Panc1 (cell line): ENCODE measurements at places on chromosomes 4 and X. TPM values are rescaled to one million over a fixed set of nuclear protein-coding genes. Genes with fewer than 3 reads are reported as not detected.

DNA sequence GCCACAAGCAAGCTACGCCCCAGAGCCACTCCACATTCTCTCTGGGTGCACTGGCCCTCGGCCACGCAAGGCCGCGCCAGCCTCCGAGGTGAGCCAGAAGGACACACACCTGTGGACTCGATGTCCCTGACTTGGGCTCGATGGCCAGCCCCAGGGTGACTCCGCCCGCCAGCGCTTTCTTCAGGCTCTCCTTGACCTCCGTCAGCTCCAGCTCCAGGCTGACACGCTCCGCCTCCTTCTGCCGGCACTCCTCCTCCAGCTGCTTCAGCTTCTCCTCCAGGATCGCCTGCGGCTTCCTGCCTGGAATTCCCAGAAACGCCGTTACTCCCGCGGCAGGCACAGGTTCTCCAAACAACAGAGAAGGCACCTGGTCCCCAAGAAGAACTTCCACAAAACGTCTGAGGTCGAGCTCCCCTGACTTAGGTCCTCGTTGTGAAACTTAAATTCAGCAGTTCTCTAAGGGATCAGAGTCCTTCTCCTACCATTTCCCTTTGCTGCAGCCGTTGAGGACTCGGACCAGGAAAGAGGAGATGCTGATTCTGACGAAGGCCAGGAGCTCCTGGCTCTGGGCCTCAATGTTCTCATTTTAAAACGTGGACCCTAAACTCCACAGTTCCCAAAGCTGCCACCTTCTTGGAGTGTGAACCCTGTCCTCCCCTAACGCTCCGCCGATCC is 166.8 kb downstream of the AFAP1 start:
- DNase-seq: no peak

Gene ESX1
- 2.8 TPM for total RNA-seq

DNA sequence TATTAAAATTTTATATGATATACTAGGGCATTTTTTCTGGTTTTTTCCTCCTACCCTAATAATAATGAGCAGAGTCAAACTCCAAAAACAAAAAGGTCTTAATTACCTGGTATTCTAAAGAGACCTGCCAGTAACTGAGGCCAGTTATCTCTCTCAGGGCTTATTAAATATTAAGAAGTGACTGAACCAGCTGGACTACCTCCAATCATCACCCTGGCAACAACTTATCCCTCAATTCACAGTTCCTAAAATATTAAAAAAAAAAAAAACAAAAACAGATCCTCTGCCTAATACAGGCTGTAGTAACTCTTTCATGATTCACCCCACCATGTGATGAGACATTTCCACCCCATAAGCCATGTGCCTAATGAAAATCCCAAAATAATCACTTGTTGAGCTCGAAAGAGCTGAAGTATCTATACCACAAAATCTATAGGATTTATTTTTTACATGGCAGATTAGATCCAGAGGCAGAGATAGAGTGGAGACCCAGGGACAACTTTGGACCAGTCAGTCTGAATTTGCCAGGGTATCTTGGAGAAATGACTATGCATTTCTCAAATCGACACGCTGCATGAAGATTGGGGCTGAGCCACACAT is 698.0 kb downstream of the FAT4 start:
- DNase-seq: no peak

DNA sequence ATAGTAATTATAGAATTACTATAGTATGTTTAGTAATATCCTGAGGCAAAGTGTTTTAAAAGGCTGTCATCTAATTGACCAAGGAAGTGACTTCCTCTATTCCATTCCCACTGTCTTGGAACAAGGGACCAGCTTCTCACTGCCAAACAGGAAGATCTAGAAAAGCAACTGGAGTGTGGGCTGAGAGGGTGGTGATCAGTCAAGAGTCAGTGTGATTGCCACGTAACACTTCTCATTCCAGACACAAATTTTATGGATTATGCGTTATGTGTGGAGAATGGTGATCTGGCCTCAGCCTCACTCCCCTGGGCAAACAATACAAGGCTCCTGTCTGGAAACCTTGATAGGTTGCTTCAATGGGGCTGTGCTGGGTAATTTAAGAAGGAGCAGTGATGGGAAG is 60.0 kb downstream of the RRAGB start:
- DNase-seq: no peak

- DNase-seq: no peak
Observed at GRCh38 chr4:142512161-142512560, 333.9 kb downstream of the INPP4B start.

- DNase-seq: no peak
Observed at GRCh38 chrX:66625525-66625924, 13.4 kb downstream of the EDA2R start.

DNA sequence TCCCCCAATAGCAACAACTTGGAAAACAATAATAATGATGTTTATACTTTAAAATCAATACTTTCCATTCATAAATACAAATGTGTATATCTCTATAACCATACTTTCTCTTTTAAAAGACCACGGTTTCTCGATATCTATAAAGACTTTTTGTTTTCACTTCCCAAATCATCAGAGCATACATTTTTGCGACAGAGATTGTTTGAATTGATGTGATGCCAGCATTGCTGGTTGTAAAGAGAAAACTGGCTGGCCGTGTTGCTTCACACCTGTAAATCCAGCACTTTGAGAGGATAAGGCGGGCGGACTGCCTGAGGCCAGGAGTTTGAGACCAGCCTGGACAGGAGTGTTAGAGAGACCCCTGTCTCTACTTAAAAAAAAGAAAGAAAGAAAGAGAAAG is 77.6 kb upstream of the ZNF518B start:
- DNase-seq: no peak

DNA sequence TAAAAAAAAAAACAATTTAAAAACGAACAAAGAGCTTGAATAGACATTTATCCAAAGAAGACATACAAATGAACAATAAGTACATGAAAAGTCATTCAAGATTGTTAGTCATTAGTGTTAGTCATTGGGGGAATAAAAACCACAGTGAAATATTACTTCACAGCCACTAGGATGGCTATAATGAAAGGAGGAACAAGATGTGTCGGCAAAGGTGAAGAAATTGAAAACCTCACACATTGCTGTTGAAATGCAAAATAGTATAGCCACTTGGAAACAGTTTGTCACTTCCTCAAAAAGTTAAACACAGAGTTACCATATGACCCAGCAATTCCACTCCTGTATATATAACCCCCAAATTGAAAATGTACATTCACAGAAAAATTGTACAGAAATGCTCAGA is 45.2 kb upstream of the SLC39A8 start:
- DNase-seq: no peak

DNA sequence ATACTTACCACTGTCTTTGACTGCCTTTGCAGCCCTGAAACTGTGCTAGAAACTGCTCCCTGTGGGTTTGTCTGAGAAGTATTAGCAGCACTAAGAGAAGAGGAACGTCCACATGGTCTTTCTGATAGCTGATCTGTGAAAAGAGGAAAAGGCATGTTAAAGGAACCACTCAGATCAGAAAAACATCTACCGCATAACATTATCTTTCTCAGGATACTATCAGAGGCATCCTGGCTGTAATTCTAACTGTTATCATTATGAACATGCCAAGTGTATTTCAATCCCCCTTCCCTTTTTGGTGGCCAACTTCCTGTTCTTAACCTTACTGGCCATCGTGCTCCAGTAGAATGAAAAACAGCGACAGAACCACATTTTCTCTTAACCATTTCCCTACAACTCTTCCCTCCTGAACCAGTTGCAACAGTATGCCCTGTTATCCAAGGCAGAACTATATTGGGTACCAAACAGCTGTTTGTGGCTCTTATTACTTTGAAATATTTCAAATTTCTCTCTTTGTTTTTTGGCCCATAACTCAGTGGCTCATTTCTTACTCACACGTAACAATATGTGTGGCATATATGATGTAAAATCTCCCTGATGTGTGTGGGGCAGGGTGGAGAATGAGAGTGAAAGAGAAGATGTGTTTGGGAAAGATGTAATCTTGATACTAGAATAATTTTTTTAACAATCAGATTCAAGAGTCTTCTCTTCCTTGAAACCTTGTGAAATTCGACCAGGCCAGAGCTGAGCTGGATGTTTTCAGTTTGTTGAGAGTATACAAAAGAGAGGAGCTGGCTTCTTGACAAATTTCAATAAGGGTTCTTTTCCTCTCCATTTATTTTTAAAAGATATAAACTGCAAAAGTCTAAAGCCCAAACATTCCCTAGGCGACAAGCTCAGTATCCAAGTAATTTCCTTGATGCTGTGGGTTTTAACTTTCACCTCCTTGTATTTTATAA is 35.2 kb downstream of the ARHGEF6 start:
- DNase-seq: no peak

- DNase-seq: no peak
Observed at GRCh38 chrX:46333550-46333949, 211.7 kb downstream of the ZNF674 start.

Gene UGT8
- 2.1 TPM for total RNA-seq

- no peak for DNase-seq
Observed at GRCh38 chr4:87240341-87240740, 19.9 kb upstream of the KLHL8 start.

Gene TCP11X2
- not detected for total RNA-seq

DNA sequence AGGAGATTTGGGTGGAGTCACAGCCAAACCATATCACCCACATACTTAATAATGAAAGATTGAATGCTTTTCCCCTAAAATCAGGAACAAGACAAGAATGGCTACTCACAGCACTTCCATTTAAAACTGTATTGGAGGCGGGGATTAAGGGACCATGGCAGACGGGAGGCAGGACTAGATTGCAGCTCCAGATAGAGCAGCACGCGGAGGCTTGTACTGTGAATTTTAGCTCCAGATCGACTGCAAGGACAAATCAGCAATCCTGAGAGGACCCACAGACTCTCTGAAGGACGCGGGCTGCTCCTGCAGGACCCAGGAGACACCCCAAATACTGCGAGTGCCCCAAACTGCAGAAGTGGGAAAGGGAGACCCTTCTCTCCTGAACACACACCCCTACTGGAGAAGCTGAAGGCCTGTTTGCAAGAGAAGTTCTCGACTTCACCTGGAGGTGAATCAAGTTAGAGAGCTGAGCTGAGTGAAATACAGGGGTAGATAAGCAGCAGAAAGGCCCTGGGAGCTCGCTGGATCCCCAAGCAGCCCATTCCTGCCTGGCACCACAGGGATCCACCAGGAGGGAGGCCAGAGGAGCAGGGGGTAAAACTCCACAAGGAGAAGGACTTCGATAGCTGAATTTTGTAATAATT is 207.4 kb upstream of the INTU start:
- DNase-seq: no peak

DNA sequence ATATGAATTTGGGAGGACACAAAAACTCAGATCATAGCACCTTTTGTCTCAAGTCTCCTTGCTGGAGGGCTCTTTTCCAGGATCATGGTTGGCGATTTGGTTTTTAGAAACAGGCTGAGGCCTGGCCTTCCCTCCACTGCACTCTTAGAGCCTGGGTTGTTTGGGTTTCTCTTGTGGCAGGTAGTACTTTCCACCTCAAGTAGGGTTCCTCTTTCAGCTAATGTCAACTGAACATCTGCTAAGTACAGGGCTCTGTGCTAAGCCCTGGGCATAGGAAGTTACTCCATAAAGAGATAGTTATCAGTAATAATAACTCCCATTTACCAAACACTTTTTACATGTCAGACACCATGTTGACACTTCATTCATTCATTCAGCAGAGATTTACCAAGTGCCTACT is 28.2 kb upstream of the APLN start:
- DNase-seq: no peak

Gene XPNPEP2
- not detected for total RNA-seq

DNA sequence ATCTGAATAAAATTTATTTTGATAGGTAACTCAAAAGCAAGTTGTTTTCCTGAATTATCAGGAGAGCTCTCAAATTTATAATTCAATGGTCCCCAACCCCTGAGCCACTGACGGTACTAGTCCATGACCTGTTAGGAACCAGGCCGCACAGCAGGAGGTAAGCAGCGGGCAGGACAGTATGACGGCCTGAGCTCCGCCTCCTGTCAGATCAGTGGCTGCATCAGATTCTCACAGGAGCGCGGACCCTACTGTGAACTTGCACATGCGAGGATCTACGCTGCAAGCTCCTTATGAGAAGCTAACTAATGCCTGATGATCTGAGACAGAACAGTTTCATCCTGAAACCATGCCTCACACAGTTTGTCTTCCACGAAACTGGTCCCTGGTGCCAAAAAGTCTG is 37.9 kb upstream of the SEC24B start:
- DNase-seq: no peak

Gene CSAG3
- total RNA-seq: 0.26 TPM

DNA sequence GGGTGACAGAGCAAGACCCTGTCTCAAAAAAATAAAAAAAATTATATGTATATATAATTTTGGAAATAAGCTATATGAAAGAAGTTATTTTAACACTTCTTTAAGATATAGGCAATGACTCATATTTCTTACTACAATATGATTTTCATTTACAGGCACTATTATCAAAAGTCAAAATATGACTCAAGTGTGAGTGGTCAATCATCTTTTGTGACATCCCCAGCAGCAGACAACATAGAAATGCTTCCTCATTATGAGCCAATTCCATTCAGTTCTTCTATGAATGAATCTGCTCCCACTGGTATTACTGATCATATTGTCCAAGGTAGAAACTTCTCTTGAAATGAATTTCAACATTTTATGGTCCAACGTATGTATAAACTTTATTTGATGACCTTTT is 20.8 kb downstream of the OCIAD1 start:
- no peak for DNase-seq

DNA sequence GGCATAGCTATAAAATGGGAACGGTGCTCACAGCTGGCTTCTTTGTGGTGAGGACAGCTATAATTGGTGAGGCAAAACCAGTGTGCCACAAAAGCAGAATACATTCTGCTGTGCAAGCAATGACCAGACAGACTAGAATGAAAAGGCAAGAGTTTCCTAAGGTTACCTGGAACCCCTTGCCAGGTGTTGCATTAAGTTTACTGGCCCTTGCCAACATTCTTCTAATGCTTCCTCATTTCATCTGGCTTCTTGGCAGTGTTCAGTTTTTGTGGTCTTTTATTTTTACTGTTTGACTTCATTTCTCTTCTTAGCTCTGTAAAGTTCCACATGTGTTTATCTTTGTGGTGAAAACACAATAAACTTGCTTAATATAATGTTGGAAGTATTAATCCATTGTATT is 131.4 kb downstream of the PTTG2 start:
- no peak for DNase-seq

Gene RPA4
- 0.23 TPM for total RNA-seq

GRCh38 chr4:114423582-114423981 is 175.0 kb upstream of the UGT8 start:
- no peak for DNase-seq

- no peak for DNase-seq
Observed at GRCh38 chr4:114875630-114876029, 237.8 kb downstream of the NDST4 start.

Gene MEPE
- total RNA-seq: not detected

DNA sequence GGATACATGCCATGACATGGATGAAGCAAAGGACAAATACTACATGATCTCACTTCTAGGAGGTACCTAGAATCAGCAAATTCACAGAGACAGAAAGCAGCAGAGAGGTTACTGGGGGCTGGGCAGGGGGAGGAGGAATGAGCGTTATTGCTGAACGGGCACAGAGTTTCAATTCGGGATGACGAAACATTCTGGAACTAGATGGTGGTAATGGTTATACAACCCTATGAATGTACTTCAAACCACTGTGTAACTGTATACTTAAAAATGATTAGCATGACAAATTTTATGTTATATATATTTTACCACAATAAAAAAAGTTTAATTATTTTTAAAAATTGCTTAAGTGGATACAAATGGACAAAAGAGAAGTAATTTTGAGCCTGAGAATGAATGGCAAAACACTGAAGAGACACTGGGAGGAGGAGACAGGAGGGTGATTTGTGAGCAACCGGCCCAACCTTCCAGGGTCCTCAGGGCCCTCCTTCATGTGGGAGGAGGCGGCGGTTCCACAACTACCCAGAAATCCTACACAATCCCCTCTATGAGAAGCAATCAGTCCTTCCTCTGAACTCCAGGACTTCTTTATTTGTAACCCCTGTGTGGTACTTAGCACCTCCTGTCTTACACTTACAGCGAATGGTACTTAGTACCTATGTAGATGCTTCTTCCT is 14.1 kb downstream of the ACSL1 start:
- no peak for DNase-seq
